Renal cortex interstitium (tissue), 15 donors: ENCODE measurements at places on chromosomes 3 and 15. TPM values are rescaled to one million over a fixed set of nuclear protein-coding genes. Genes with fewer than 3 reads are reported as not detected.

GRCh38 chr15:91983729-91984340 lies 130.3 kb downstream of the SLCO3A1 start:
- no peak for DNase-seq

DNA sequence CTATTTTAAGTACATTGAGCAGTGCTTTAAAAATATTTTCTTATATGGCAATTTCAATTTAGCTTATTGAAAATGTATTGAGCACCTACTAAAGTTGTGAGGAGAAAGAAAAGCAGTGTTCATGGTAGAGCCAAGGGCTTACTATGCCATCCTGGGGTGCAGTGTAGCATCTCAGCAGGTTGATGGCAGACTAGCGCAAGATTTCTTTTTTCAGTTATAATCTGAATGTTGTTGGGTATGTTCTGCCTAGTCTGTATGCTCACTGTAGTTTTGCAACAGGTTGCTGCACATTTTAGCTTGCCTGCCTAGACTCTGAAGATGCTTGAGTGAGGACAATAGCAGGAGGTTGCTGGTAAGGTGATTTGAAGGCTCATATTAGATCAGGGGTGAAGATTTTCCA lies 103.1 kb upstream of the UNC13C start:
- DNase-seq: no peak

DNA sequence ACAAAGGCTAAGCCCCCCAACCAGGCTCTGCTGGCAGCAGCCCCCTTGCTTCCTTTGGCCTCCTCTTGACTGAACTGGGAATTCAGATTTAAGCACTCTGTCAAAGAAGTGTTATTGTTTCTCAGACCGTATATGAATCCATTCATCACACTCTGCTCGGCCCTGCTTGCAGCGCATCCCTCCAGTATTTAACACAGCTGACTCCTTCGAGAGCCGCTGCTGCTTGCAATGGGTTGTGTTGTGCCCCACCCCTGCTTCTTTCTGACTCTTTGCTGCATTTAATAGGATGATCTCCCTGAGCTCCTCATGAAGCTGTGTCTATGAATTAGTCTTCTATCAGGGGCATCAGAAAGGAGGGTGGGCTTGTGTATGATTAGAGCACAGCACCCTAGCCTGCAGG lies 31.2 kb downstream of the C3orf20 start:
- no peak for DNase-seq

- no peak for DNase-seq
Observed at GRCh38 chr15:42992626-42993025, 72.0 kb upstream of the TTBK2 start.

DNA sequence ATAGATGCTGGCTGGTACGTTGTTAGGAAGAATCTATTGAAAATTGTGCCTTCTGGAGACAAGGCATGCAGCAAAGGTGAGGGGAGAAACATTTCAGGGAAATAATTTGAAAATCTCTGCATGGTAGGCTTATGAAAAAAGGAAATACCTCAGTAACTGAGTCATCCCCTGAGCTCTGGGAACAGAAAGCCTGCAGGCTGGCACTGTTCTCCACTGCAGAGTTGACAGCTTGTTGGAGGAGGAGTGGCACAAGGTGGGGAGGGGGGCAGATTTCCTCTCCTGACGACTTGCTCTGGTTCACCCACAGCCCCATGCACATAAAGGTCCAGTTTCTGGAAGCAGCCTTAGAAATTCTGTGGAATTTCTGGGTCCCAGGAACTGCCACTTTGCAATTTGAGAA lies 179.4 kb downstream of the ABHD5 start:
- no peak for DNase-seq

DNA sequence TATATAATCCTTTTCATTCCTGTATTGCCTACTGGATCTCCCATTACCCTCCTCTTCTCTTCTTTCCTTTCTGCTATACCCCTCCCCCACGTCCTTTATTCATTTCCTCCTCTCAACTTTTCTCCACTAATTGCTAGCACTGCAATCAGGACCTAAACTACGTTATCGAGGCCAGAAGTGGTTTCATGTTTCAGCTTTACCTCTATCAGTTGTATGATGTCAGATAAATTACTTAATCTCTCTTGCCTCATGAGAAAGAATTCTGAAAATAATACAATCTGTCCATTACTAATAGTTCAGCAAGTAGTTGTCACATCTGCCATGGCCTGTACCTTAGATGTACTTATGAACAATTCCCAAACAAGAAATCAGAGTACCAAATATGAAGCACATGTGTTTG lies 10.6 kb downstream of the POPDC2 start:
- DNase-seq: no peak

DNA sequence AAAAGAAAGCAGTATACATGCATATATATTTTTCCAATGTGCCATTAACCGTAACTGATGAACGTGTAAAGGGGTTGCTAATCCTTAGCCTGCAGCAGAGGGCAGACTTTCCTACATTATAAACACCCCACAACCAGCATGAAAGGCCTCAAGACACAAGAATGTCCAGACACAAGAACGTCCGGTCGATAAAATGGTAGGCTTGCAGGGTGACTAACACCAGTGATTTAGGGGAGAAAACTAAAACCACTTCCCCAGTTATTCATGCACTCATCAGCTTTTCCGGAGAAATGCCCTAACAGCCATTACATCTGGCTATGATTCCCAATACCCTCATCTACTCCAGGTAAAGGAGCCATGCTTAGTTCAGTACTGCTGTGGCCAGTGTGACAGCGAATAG lies 57.4 kb downstream of the LRTM1 start:
- no peak for DNase-seq

GRCh38 chr3:109023656-109024254 lies 70.1 kb upstream of the GUCA1C start:
- peak; percentile 39 for DNase-seq

GRCh38 chr3:186097663-186098451 lies 11.0 kb downstream of the ETV5 start:
- peak; percentile 71 for DNase-seq

GRCh38 chr3:7781395-7781794 lies 720.2 kb upstream of the LMCD1 start:
- no peak for DNase-seq

DNA sequence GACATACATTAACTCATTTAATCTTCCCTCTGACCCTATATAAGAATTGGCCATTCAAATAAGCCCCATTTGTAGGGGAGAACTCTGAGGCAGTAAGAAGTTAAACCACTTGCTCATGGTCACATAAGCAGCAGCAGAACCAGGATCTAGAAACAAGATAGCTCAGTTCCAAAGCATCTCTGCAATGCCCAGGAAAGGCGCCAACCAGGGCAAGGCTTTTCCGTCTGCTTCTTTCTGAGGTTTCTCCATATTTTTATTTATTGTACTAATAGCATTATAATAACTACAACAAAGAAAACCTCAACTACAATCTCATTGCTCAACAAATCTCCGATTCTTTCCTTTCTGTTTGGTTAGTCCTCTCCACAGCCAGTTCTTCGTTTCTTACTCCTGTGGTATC lies 4.3 kb upstream of the UBE2E2 start:
- no peak for DNase-seq

- DNase-seq: no peak
Observed at GRCh38 chr3:98542623-98543022, 10.8 kb downstream of the GPR15 start.

DNA sequence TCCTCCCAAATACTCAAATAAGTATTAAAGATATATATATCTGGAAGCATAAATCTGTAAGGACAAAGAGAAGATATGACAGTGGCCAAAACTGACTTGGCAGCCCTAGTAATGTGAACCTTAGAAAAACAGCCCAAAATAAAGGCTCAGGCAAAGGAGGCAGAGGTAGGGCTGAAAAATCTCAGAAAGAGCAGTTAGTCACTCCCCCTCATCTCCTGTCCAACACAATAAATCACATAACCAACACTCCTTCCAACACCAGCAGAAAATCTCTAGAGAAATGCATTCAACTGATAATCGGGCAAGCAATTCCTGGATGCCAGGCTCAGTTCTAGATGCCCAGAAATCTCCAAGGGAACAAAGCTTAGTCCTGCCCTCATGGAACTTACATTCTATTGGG lies 22.1 kb upstream of the CHRM5 start:
- peak; percentile 47 for DNase-seq

DNA sequence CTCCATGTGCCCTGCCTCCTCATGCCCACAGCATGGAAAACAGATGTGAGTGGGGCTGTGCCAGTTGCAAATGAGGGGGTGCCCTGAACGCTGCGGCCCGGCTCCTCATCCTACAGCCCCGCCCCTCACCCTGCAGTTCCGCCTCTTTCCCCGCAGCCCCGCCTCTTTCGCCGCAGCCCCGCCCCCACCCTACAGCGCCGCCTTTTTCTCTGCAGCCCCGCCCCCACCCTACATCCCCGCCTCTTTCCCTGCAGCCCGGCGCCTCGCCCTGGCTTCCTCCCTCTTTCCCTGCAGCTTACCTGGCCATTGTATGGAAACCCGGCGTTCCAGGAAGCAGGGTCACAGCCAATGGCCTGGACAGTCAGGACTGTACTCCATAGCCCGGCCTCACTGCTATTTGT lies 284.9 kb downstream of the TLE3 start:
- DNase-seq: no peak

Gene PLCB2
- polyA plus RNA-seq: 5.8 TPM

Gene GABRG3
- polyA plus RNA-seq: 2.1 TPM

Gene SMAD3
- 73.3 TPM for polyA plus RNA-seq

Gene AGTR1
- polyA plus RNA-seq: 17.1 TPM

Gene FBXW12
- 0.65 TPM for polyA plus RNA-seq

Gene KIF7
- polyA plus RNA-seq: 14.2 TPM
